Stimulated activated CD4-positive, alpha-beta T cell treated with anti-CD3 and anti-CD28 coated beads, TNF-alpha, amount 100 ng/mL, for 4 hours (primary cell): ENCODE measurements at places on chromosomes 2 and 18.

DNA sequence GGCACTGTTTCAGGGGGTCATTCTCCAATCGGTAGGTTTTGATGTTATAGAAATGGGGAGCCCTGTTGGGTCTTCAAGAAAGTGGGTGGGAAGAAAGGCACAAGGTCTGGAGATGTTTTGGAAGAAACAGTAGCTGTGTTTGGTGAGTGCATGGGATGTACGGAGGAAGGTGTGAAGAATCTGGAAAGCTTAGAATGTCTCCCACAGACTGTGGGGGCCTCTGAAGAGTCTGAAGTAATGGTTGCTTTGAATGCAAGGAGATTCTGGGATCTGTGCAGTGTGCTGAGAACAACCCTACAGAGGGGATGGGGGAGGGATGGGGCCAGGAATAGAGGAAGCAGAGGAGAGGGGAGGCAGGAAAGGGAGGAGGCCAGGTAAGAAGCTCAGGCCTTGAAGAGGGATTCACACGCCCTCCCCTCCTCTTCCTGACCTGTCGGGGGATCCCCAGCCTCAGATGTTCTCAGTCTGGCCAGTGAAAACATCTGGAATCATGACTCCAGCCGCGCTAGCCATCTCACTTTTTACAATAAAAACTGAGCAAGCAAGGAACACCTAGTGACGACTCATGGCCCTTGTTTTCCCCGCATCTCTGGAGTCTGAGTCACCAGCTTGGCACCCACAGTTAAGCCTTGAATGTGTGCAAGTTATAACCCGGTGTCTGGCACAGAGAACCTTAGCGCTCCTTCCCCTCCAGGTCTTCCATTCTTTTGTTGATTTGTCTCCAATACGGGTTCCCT lies 74.2 kb downstream of the SH3BP4 start:
- DNase-seq: no peak

- DNase-seq: no peak
Measured at GRCh38 chr2:173254659-173255058, 100.0 kb upstream of the CDCA7 start.

DNA sequence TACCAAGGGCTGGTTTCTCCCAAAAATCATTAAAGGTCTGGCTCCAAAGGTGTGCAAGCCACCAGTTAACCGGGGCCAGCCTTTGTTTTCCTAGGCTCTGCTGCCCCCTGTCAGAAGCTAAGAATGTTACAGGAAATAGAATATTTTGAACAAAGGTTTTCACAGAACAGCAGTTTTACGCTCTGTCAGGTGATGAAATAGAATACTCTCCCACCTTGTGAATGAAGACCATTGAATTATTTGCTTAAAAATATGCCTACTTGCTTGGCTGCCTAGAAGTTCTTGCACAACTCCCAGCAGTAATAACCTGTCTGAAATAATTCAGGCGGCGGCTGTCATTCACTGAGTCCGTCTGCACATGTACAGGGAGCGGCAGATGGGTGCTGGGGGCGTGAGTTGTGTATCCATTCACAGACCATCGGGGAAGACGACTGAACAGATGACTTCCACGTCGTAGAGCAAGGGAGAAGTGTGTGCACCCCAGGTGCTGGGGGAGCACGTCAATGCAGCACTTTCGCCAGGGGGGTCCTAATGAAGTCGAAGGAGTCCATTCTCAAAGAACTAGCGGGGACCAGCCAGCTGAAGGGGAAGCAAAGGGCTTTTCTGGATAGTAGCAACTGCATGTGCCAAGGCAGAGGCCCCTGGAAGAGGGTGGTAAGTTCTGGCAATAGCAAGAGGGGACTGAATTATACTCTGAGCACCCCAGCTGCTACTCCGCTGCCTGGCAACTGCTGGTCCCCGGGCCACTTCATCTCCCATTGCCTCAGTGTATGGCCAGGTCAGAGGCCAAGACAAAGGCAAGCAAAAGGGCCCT lies 56.1 kb downstream of the SF3B1 start:
- peak; percentile 43 for DNase-seq

GRCh38 chr2:37892436-37893114 lies 32.5 kb upstream of the RMDN2 start:
- DNase-seq: no peak

- DNase-seq: no peak
Measured at GRCh38 chr2:178674122-178674521, 133.1 kb downstream of the TTN start.

GRCh38 chr2:69641887-69642708 lies 1.4 kb downstream of the AAK1 start:
- no peak for DNase-seq

GRCh38 chr2:101329026-101329425 lies 20.5 kb upstream of the RNF149 start:
- DNase-seq: no peak

- no peak for DNase-seq
Measured at GRCh38 chr2:160367887-160368286, 125.7 kb downstream of the RBMS1 start.

- no peak for DNase-seq
Measured at GRCh38 chr2:54512663-54513362, 56.7 kb downstream of the SPTBN1 start.

DNA sequence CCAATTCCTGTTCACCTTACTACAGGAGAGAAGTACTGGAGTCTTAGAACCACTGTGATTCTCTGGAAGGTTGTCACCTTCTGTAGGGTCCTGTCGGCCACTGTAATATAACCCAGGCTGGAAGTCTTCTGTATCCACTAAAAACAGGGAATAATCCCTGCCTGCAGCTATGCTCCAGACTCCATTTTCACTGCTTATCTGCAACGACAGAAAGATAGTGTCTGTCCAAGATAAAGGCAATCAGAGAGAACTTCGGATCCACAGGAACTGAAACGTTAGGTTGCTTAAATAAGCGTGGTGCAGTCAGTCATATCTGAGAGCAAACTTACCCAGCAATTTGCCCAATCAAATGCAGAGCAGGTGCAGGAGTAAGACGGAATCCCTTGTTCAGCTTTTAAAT lies 34.2 kb downstream of the ALS2 start:
- no peak for DNase-seq

GRCh38 chr2:25336383-25336841 lies 5.3 kb downstream of the DNMT3A start:
- no peak for DNase-seq

GRCh38 chr2:50748671-50749070 lies 283.3 kb downstream of the NRXN1 start:
- DNase-seq: no peak

GRCh38 chr2:197209742-197210408 lies 100.7 kb downstream of the ANKRD44 start:
- DNase-seq: no peak

GRCh38 chr2:121291251-121291580 lies 6.2 kb upstream of the TFCP2L1 start:
- DNase-seq: no peak
